ELR (cell line): ENCODE measurements at places on chromosomes 13 and 19.

- DNase-seq: no peak
Observed at GRCh38 chr13:94332359-94333096, 147.0 kb downstream of the DCT start.

DNA sequence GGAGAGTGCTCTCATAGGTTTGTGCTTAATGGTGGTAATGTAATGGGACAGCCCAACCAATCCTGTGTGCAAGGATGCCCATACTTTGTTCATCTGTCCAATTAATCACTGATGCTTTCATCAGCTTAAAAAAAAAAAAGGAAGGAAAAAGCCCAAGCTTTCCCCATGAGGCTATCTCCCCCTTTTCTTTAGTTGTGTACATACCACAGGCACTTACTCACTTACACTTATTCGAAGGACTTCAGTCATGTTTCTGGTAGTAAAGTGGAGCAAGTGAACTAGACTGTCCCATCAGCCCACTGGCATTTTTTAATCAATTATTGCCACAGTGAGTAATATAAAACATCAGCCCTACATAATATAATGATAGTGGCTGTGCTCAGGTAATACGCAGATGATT, 183.5 kb upstream of the UFM1 start:
- peak; percentile 1 for DNase-seq

- no peak for DNase-seq
Observed at GRCh38 chr19:287381-287871, 3.8 kb downstream of the PLPP2 start.

DNA sequence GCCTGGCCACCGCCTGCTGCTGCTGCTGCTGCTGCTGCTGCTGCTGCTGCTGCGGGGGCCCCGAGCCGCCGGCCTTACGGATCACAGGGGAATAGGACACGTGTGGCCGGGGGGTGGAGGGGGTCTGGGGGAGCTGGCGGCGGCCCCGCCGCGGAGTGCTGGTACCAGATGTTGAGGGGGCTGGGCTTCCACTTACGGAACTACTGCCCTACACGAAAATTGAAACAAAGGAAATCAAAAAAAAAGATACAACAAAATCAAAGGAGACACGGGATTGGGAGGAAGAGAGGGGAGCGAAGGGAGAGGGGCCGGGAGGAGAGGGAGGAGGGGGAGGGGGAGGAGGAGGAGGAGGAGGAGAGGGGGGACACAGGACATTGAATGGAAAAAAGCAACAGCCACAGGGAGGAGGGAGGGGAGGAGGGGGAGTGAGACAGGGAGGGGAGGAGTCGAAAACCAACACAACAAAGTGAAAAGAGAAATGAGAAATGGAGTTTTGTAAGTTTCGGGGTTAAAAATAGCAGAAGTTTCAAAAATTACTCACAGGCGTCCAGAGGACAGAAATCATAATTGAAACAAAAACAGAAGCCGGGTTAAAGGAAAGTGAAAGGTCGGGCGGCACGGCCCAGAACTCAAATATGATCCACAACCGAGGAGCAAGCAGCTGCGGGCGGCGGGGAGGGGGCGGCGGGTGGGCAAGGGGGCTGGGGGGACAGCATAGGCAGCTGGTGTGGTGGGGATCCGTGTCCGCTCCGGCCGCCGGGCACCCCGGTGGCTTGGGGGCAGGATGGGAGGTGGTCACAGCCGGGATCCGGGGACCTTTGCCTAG, 57.8 kb downstream of the IER2 start:
- peak; percentile 48 for DNase-seq

DNA sequence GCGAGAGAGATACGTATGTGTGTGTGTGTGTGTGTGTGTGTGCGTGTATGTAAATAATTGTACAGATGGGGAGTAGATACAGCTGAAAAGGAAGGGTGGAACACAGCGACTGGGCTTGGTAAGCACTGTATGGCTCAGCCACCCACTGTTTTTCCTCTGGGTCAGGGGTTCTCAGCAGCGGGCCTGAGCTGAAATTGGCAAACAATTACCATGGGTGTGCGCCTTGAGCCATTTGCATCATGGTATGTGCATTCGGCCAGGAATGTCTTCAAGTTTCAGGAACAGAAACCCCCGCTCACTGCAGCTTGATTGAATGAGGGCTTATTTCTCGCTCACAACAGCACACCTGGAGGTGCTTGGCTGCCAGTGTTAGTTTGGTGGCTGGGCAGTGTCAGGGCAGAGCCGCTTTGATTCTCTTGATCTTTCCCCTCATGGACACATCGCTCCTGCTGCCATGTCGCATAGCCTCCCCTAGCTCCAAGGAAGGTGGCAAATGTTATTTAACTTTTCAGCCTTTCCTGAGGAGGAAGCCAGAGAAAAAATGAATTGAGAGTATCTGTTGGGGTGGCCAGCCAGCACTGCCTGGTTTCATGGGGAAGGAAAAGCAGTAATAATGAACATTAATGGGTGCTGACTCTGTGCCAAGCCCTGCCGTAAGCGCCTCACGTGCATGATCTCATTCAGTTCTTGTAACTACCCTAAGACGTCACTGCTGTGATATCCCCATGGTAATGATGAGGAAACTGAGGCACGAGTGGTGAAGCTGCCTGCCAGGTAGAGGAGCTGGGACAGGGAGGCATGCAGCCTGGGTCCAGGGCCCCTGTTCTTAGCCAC, 126.9 kb downstream of the SIPA1L3 start:
- peak; percentile 33 for DNase-seq

- DNase-seq: no peak
Observed at GRCh38 chr13:73776151-73776785, 357.9 kb downstream of the KLF12 start.

DNA sequence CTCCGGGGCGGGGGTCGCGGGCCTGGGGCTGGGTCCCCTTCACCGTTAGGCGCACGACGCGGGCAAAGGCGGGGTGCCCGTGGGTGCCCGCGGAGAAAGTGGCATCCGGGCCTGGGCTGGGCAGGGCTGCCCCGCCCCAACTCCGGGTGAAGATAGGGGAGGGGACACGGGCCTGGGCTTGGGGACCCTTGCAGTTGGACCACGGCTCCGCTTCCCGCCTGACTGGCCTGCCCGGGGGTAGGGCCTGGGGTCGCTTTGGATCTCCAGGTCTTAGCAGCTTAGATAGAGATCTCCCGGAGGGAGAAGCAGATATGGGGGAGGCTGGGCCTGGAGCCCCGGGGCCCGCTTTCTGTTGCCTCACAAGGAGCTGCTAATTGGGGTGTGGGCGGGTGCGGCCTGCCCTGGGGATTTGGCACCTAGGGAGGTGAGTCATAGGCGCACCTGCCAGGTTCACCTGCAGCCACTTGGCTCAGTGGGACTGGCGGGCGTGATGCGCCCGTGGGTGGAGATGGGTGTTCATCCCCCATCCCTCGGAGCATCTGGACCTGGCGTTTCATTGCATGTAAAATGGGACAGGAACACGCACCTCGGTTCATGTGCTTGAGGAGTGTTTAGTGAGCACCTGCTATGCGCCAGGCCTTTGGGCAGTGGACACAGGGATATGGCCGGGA, 585 bp downstream of the MAP1S start:
- no peak for DNase-seq

- no peak for DNase-seq
Observed at GRCh38 chr19:43471091-43471490, 5.7 kb upstream of the LYPD3 start.

GRCh38 chr19:3146677-3147100, 10.9 kb downstream of the GNA15 start:
- DNase-seq: peak; percentile 35

- DNase-seq: no peak
Observed at GRCh38 chr19:30150626-30151025, 208.6 kb downstream of the URI1 start.

GRCh38 chr19:18488403-18488723, 33.5 kb downstream of the ELL start:
- peak; percentile 54 for DNase-seq

DNA sequence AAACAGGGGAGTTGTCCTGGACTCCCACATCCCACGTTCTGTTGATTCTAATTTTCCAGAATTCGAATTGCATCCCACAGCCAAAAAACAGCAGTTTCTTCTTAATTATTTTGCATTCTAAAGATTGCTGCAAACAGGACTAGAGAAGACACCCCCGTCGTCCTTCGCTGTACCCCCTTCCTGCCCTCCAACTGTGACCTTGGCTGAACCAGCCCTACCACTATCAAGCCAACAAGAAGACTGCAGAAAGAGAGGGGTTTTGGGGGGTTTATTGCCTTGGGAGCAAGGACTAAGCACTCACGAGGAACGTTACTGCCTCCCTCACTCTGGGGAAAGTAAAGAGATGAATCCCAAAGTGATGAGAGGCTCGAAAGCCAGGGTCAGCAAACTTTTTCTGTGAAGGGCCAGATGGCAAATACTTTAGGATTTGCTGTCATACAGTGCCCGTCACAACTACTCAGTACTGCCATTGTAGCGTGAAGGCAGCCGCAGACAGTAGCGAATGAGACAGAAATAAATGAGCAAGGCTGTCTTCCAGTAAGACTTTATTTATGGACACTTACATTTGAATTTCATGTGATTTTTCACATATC, 32.5 kb upstream of the KATNAL1 start:
- DNase-seq: no peak

DNA sequence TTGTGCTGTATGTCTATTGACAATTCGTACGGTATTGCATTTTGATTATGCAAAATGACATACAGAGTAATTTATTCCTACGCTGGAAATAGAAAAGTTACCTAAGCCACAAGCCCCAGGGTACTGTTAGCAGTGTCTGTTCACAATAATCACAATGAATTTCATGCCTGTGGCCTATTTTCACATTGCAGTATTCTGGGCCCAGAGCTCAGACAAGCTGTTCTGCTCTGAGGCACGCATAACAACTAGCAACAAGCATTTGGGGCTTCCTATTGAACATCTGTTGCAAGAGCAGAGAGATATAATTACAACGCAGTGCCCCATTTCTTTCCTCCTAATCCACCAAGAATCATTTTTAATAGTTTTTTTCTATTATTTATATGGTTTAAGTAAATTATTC, 158.9 kb upstream of the SGCG start:
- DNase-seq: no peak

DNA sequence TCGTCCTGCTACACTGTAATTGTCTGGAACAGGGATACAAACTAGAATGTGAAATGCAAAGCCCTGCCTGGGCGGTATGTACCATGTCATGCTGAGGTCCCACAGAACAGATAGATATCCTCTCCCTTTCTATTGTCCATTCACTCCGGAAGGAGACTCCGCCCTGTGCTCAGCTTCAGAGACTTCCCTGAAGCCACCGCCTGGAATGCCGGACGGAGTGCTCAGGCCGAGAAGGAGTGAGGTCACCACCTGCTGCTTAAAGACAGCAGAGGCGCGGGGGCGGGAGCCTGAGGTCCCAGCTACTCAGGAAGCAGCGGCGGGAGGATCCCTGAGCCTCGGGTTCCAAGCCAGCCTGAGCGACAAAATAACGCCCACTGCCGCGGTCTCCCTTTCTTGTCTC, 890 bp upstream of the ZNF611 start:
- DNase-seq: peak; percentile 75

GRCh38 chr13:26051231-26051656, 572 bp downstream of the SHISA2 start:
- DNase-seq: no peak
